ENCODE measurements at places on chromosomes 11 and 22. TPM values are rescaled to one million over a fixed set of nuclear protein-coding genes. Genes with fewer than 3 reads are reported as not detected.

GRCh38 chr11:100785148-100785983, 98.3 kb downstream of the ARHGAP42 start:
- H3K4me3 ChIP-seq = no peak overlapping the region
- peaks cover 1% of the 10 kb centered on the region for H3K36me3 ChIP-seq

DNA sequence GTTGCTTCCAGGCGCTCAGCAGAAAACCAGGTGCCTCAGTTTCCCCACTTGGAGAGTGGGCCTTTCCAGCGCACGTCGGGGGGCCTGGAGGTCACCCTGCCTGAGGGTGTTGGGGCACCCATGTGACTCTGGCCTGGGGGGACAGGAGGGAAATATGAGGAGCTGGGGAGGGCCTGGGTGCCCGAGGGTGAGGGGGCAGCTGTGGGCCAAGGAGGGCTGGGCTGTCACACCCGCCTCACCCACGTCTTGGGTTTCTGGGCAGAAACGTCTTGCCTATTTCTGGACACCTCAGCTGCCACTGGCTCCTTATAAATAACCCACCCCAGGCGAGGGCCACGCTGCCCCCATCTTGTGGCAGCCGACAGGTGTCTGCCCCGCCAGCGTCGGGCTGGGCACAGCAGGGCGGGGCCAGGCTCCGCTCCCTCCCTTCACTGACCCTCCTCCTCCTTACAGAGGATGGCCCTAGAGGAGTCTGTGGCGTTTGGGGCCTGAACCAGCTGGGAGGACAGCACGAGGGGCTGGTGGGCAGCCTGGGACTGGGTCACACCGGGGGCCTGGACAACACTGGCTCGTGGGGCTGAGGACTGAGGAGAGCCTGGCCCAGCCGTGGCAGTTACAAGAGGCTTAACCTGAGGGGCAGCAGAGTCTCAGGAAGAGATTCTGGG, 1.5 kb downstream of the TNNT3 start:
- no peaks in the 10 kb centered on the region for H3K4me1 ChIP-seq
- no peak for DNase-seq
- H3K27ac ChIP-seq = no peak overlapping the region
- no peaks in the 10 kb centered on the region for H3K36me3 ChIP-seq
- no peak overlapping the region for H3K4me3 ChIP-seq
- peaks cover 14% of the 10 kb centered on the region for H3K27me3 ChIP-seq

- H3K4me1 ChIP-seq = peaks cover 5% of the 10 kb centered on the region
- H3K27me3 ChIP-seq = peaks cover 3% of the 10 kb centered on the region
- peak overlapping the region; percentile 41 for H3K4me3 ChIP-seq
- H3K27ac ChIP-seq = no peak overlapping the region
- H3K36me3 ChIP-seq = peaks cover 7% of the 10 kb centered on the region
Measured at GRCh38 chr11:64358536-64358906, 441 bp upstream of the RPS6KA4 start.

- no peak for DNase-seq
- no peaks in the 10 kb centered on the region for H3K27me3 ChIP-seq
- no peaks in the 10 kb centered on the region for H3K36me3 ChIP-seq
Measured at GRCh38 chr11:88212300-88212699, 37.1 kb upstream of the RAB38 start.

- H3K27me3 ChIP-seq = peaks cover 22% of the 10 kb centered on the region
- no peak overlapping the region for H3K4me3 ChIP-seq
- H3K4me1 ChIP-seq = no peaks in the 10 kb centered on the region
- H3K27ac ChIP-seq = no peak overlapping the region
- no peak for DNase-seq
- H3K36me3 ChIP-seq = no peaks in the 10 kb centered on the region
Measured at GRCh38 chr22:30089655-30089974, 9.4 kb downstream of the HORMAD2 start.

GRCh38 chr22:44782363-44782963, 30.1 kb downstream of the ARHGAP8 start:
- H3K36me3 ChIP-seq = peaks cover 14% of the 10 kb centered on the region
- no peaks in the 10 kb centered on the region for H3K4me1 ChIP-seq
- H3K27me3 ChIP-seq = no peaks in the 10 kb centered on the region
- DNase-seq = no peak
- no peak overlapping the region for H3K4me3 ChIP-seq
- no peak overlapping the region for H3K27ac ChIP-seq

GRCh38 chr11:113447621-113448315, 27.4 kb downstream of the DRD2 start:
- peaks cover 5% of the 10 kb centered on the region for H3K27me3 ChIP-seq
- H3K4me3 ChIP-seq = no peak overlapping the region
- H3K4me1 ChIP-seq = no peaks in the 10 kb centered on the region
- H3K27ac ChIP-seq = no peak overlapping the region
- H3K36me3 ChIP-seq = no peaks in the 10 kb centered on the region

DNA sequence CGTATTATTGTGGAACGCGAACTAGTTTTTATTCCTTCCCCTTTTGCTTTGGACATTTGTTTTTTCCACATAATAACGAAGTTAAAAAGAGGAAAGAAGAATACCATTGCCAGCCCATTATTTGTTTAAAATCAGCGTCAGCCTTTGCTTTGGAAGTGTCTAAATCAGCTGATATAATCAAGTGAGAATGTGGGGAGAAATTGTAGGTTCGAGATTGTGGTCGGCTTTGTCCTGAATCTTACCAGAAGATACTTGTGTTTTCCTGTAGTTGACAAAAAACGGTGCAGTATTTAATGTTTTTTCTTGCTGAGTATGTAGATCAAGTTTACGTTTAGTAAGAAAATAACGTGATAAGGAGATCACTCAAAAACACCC, 935 bp downstream of the ZNF143 start:
- peaks cover 7% of the 10 kb centered on the region for H3K4me1 ChIP-seq
- peak overlapping the region; percentile 95 for H3K4me3 ChIP-seq
- no peaks in the 10 kb centered on the region for H3K27me3 ChIP-seq
- DNase-seq = no peak
- peak overlapping the region; percentile 92 for H3K27ac ChIP-seq
- H3K36me3 ChIP-seq = peaks cover 10% of the 10 kb centered on the region

- no peaks in the 10 kb centered on the region for H3K36me3 ChIP-seq
- H3K27me3 ChIP-seq = peaks cover 11% of the 10 kb centered on the region
- no peaks in the 10 kb centered on the region for H3K4me1 ChIP-seq
- no peak overlapping the region for H3K27ac ChIP-seq
- no peak for DNase-seq
- no peak overlapping the region for H3K4me3 ChIP-seq
Measured at GRCh38 chr22:33242078-33242477, 183.9 kb upstream of the SYN3 start.

- H3K4me3 ChIP-seq = peak overlapping the region; percentile 45
- H3K36me3 ChIP-seq = no peaks in the 10 kb centered on the region
- H3K27ac ChIP-seq = no peak overlapping the region
- H3K4me1 ChIP-seq = peaks cover 26% of the 10 kb centered on the region
- no peak for DNase-seq
Measured at GRCh38 chr11:128686745-128687177, 7.1 kb upstream of the FLI1 start.

DNA sequence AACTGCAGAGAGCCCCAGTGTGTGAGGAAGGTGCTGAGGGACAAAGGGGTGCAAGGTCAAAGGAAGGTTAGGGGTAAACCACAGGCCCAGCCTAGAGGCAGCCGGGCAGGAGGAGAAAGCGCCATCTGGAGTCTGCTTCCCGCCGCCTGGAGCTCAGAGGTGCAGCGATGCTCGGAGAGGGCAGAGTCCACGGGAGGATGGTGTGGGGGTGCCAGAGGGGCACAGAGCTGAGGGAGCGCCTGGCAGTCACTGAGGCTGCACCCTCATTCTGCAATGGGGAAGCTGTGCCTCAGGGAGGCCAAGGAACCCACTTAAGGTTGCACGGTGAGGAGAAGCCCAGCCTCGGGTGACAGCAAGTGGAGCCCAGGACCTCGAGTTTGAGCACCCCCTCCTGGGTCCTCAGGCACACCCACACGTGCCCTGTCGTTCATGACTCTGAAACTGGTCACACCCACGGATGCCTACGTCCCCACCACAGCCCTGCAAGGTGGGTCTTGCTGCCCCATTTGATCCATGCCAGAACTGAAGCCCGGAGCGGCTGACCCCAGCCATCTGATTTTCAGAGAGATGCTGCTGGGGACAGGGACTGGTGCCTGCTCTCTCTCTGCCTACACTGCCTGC, 1.6 kb downstream of the IL2RB start:
- peaks cover 3% of the 10 kb centered on the region for H3K36me3 ChIP-seq
- H3K4me1 ChIP-seq = peaks cover 9% of the 10 kb centered on the region
- H3K4me3 ChIP-seq = no peak overlapping the region
- H3K27me3 ChIP-seq = peaks cover 14% of the 10 kb centered on the region

GRCh38 chr11:115199481-115200069, 304.6 kb downstream of the CADM1 start:
- DNase-seq = no peak
- H3K27ac ChIP-seq = no peak overlapping the region
- peaks cover 1% of the 10 kb centered on the region for H3K4me1 ChIP-seq
- peaks cover 7% of the 10 kb centered on the region for H3K36me3 ChIP-seq

GRCh38 chr11:2805388-2806056, 80.1 kb downstream of the CDKN1C start:
- peak; percentile 3 for DNase-seq
- H3K27ac ChIP-seq = no peak overlapping the region
- peaks cover 42% of the 10 kb centered on the region for H3K27me3 ChIP-seq
- no peaks in the 10 kb centered on the region for H3K36me3 ChIP-seq
- no peak overlapping the region for H3K4me3 ChIP-seq

- peaks cover 15% of the 10 kb centered on the region for H3K27me3 ChIP-seq
- no peak for DNase-seq
- H3K27ac ChIP-seq = no peak overlapping the region
Measured at GRCh38 chr22:42772647-42773046, 52.0 kb upstream of the A4GALT start.

- no peak for DNase-seq
- peak overlapping the region; percentile 59 for H3K27ac ChIP-seq
- H3K27me3 ChIP-seq = no peaks in the 10 kb centered on the region
- no peak overlapping the region for H3K4me3 ChIP-seq
Measured at GRCh38 chr11:103803062-103803461, 233.4 kb upstream of the DDI1 start.

The CALCA gene
- total RNA-seq = 0.57 TPM

The NCF4 gene
- not detected for total RNA-seq

The ACR gene
- total RNA-seq = 0.62 TPM

The LMNTD2 gene
- total RNA-seq = 19.3 TPM

The ANGPTL5 gene
- total RNA-seq = not detected

The MS4A4E gene
- total RNA-seq = not detected

The ENTHD1 gene
- total RNA-seq = not detected

The FKBP2 gene
- total RNA-seq = 57.7 TPM

The CREB3L1 gene
- 9.6 TPM for total RNA-seq

The MMP13 gene
- not detected for total RNA-seq

The CWC15 gene
- total RNA-seq = 74.9 TPM

The PLAAT3 gene
- 46.3 TPM for total RNA-seq
